BJ (cell line): ENCODE measurements at places on chromosomes 11 and 22. TPM values are rescaled to one million over a fixed set of nuclear protein-coding genes. Genes with fewer than 3 reads are reported as not detected.

SYT13 gene
- polyA plus RNA-seq, result not detected in 2 replicates

PGM2L1 gene
- 0.97 and 1.6 TPM in 2 replicates for polyA plus RNA-seq

TEX54 gene
- not detected in 2 replicates for polyA plus RNA-seq

LMO1 gene
- polyA plus RNA-seq, result not detected in 2 replicates

GRCh38 chr11:125112208-125112604, 780 bp upstream of the TMEM218 start:
- DNase-seq, result no peak

DNA sequence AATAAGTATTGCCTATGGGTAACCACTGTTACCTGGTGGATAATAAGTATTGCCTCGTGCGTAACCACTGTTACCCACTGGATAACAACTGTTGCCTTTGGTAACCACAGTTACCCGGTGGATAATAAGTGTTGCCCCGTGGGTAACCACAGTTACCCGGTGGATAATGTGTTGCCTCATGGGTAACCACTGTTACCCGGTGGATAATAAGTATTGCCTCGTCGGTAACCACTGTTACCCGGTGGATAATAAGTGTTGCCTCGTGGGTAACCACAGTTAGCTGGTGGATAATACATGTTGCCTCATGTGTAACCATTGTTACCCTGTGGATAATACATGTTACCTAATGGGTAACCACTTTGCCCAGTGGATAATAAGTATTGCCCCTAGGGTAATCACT, 9.8 kb upstream of the NXPE4 start:
- DNase-seq, result no peak

DNA sequence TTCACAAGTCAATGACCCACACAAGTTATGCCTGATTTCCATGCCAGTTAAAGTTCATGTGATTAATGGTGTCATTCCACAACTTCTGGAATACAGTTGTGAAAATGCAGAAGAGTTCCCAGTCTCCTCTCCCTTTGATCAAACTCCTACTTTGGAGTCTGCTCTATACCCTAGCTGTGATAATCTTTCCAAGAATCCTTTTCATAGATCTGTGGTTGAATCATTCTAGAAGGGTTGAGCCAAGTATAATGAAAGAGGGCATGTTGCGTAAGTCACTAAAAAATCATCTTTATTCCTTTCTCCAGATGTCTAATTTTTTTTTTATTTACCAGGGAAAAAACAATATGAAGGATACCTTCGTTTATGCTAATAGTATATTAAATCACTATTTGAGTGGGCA, 89.7 kb upstream of the CARD18 start:
- DNase-seq, result peak; percentile 31

DNA sequence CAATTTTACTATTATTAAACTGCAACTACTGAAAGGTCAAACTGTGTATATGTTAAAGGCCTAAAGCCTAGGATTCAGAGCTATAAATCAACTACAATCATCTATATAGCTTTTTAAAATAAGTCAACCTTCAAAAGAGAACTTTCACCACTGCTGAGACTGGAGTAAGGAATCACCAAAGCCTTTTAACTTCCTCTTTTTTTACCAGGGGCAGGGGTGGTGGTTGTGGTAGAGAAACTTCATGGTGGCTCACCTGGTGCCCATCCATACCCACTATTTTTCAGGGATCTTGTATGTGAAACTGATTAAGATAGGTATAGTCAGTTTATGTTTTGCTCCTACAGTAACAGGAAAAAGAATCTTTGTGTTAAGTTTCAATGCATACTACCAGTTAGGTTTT, 31.5 kb downstream of the TSG101 start:
- no peak for DNase-seq

GRCh38 chr11:123241874-123242543, 47.0 kb upstream of the CLMP start:
- no peak for DNase-seq

- peak; percentile 39 for DNase-seq
Observed at GRCh38 chr11:126375726-126376125, 20.2 kb downstream of the ST3GAL4 start.
